ENCODE measurements at places on chromosomes 16 and 17. TPM values are rescaled to one million over a fixed set of nuclear protein-coding genes. Genes with fewer than 3 reads are reported as not detected.
A peak's percentile ranks its signal among the peaks of the same experiment; 100 is the strongest.

DNA sequence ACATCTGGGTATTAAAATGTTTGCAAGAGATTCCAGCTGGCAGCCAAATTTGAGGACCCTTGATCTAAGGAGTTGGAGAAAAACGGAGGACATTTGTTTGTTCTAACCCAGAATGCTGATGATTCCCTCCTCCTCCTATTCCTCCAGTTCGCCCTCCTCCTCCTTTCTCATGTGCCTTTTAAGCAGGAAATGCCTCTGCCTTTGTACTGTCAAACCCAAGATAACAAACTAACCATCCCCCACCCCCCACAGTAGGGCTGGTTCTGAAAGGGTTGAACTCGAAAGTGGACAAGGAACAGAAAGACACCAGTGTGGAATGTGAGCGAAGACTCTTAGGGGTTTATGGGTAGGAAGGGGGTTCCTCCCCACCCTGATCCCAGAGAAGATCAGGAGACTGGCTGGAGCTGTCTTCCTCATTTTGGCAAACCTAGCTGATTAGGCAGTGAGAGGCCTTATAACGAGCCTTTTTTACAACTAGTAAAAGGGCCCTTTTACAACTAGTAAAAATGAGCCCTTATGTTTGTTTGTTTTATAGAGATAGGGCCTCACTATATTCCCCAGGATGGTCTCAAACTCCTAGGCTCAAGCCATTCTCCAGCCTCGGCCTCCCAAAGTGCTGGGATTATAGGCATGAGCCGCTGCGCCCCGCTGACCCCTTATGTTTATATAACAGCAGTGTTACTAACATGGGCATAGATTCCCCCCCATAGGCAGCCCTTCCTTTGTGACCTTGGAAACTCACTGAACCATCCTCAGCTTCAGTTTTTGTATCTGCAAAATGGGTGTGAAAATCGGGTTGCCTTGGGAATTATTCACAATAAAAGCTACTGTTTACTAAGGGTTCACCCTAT, 975 bp downstream of the CHD9 start:
- DNase-seq, result no peak

The SMTNL2 gene
- total RNA-seq, result 0.12 TPM

DNA sequence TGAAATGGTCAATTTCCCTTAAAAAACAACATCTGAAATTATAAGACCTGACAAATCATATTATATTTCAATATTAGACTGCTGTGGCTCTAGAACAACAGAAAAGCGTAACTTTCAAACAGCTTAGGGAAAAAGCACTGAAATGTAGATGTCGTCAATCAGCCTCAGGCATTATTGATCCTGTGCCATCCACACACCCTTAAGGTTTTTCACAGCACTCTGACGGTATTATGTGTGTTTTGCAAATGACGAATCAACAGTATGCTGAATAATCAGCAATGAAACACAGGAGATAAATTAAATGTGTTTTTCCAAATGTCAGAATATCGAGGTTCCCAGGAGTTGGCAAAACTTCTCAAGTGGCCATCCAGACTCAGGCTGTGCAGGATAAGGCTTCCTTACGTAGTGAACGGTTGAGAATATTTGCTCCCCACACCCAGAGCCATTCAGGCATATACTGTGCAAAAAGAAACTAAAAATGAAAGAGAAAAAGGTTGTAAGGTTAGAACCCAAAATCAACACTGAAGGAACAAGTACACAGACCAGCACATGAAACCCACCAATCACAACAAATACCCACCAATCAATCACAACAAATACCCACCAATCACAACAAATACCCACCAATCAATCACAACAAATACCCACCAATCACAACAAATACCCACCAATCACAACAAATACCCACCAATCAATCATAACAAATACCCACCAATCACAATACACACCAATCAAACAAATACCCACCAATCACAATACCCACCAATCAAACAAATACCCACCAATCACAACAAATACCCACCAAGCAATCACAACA, 7.7 kb upstream of the MBTPS1 start:
- DNase-seq, result no peak

The PDILT gene
- total RNA-seq, result not detected

GRCh38 chr17:74107107-74107506, 96.4 kb upstream of the RPL38 start:
- DNase-seq, result no peak

DNA sequence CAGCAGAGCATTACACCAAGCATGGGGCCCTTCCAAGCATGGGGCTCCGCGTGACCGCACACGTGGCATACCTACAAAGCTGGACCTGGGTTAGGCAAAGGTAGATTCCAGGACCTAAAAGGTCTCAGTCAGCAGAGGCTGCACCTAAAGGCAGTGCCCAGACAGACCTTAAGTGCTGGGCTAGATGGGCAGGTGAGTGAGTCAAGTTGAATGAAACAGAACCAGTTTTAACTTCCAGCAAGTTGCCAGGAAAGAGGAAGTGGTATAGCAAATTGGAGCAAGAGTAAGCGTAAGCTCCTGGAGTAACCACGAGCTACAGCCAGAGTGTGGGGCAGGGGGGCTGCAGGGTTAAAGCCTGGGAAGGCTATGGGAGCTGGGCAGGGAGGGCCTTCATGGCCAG, 49.5 kb downstream of the SRCIN1 start:
- no peak for DNase-seq

GRCh38 chr16:80027007-80027965, 426.7 kb upstream of the MAF start:
- peak; percentile 27 for DNase-seq

- DNase-seq, result peak; percentile 79
Measured at GRCh38 chr17:21278450-21279197, 5.9 kb upstream of the MAP2K3 start.

- peak; percentile 73 for DNase-seq
Measured at GRCh38 chr16:75304521-75305363, 53.3 kb upstream of the BCAR1 start.

GRCh38 chr16:75074920-75075687, 41.5 kb downstream of the LDHD start:
- peak; percentile 83 for DNase-seq

GRCh38 chr17:76359375-76359774, 5.7 kb upstream of the PRPSAP1 start:
- DNase-seq, result no peak

The STH gene
- not detected for total RNA-seq

- no peak for DNase-seq
Measured at GRCh38 chr17:11332706-11333105, 91.7 kb downstream of the SHISA6 start.

DNA sequence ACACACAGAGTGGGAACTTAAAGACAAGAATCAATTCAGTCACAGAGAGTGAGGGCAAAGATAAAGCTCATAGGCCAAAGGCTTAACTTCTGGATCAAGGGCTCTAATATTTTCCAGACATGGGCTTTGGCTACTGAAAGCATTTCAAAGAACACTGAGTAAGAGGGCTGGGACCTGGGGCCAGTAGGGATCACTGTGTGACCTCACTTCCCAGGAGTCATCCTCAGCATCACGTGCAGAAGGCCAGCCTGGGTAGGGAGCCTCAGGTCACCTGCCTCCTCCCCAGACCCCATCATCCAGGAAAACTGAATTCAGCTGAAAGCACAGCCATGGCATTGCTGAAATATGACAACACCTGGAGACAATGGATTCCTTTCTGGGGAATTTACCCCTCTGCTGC, 163.5 kb downstream of the RAB11FIP4 start:
- DNase-seq, result no peak

- DNase-seq, result no peak
Measured at GRCh38 chr17:78697554-78698343, 84.3 kb downstream of the CYTH1 start.

DNA sequence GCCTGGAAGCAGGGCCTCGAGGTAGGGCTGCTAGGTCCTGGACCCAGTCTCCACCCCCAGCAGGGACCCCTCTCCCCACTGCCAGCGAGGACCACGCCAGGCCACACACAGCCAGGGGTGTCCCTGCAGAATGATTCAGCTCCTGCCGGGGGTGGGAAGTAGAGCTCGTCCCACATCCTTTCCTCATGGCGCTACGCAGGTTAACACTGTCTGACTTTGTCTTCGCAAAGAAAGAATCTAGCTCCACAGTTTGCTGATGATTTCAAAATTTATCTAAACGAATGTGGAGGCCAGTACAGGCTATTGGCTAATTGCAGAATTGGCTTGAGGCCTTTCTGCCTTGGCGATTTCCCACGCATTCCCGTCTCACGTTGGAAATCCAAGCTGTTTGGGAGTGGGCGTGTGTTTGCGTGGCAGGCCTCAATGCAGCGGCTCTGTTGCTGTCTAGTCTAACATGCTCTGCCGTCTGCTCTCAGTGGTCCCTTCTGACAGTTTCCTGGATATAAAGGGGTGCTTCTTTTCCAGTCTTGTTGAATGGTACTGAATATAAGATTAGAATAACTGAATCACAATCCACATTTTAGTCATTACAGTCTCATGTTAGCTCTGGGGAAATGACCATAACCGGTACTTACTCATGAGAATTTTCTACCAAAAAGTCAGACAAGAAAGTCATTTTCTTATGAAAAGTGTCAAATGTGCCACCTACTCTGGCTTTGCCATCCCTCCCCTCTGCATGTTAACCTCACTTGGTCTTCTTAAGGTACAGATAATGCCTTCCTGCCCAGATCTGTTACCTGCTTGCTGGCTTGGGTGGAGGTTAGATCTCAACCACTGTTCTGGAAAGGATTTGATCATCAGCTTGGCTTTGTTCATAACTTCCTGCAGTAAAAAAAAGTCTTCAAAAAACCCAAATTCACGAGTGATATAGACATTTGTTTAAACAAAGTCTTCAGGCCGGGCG, 252.4 kb downstream of the NTN1 start:
- DNase-seq, result no peak

The PRM3 gene
- total RNA-seq, result not detected

The KIAA0753 gene
- total RNA-seq, result 18.6 TPM

DNA sequence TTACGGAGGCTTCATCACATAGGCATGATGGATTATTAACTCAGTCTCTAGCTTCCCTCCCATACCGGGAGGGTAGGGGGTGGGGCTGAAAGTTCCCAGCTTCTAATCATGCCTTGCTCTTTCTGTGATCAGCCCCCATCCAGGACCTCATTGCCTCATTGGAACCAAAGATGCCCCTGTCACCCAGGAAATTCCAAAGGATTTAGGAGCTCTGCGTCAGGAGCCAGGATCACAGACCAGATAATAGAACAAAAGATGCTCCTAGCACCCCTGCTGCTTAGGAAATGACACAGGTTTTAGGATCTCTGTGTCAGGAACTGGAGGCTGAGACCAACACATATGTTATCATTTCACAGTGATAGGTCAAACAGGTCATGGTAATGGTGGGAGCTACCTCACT, 9.7 kb downstream of the USB1 start:
- DNase-seq, result no peak

The EPN3 gene
- 16.2 TPM for total RNA-seq

DNA sequence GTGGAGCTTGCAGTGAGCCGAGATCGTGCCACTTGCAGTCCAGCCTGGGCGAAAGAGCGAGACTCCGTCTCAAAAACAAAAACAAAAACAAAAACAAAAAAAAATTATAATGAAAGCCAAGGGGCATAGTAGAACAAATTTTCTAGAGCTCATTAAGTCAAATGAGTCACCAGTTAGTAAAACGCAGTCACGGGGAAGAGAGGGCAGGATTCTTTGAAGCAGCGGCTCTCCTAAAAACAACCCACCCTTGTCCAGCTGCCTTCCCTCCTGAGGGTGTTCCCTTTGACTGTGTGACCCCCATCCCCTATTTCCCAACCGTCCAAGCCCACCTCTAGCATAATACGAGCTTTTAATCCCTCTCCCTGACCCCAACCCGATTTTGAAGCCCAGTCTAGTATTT, 44.1 kb upstream of the STH start:
- DNase-seq, result no peak

DNA sequence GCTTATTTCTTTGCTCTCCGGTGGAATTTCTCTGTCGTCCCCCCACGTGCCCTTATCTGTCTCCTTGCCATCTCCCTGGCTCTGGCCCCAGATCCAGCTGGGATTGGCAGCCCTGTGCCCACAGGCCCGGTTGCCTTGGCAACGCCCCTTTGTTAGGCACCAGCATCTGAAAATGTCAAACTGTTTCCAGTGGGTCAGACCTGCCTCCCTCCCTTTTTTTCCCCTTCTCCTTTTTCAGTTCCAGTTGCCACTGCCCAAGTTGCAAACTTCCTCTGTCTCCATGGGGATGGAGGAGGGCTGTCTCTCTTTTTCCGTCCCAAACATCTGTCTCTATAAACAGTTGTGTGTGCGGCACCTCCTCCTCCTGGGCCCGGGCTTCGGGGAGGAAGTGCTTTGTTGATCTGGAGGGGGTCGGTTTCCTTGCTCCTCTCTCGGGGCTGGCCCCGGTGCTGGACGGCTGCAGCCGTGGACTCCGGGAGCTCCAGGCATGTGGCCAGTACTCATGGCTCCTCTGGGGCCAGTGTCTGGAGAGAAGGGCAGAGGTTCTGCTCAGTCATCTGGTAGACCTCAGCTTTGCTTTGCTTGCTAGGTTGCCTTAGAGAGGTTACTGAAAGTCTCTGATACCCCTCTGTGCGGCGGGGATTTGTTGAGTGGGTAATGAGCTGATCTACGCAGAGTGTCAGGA, 35.3 kb downstream of the SOCS3 start:
- peak; percentile 54 for DNase-seq

- DNase-seq, result no peak
Measured at GRCh38 chr17:78899361-78900260, 3.4 kb downstream of the CEP295NL start.

DNA sequence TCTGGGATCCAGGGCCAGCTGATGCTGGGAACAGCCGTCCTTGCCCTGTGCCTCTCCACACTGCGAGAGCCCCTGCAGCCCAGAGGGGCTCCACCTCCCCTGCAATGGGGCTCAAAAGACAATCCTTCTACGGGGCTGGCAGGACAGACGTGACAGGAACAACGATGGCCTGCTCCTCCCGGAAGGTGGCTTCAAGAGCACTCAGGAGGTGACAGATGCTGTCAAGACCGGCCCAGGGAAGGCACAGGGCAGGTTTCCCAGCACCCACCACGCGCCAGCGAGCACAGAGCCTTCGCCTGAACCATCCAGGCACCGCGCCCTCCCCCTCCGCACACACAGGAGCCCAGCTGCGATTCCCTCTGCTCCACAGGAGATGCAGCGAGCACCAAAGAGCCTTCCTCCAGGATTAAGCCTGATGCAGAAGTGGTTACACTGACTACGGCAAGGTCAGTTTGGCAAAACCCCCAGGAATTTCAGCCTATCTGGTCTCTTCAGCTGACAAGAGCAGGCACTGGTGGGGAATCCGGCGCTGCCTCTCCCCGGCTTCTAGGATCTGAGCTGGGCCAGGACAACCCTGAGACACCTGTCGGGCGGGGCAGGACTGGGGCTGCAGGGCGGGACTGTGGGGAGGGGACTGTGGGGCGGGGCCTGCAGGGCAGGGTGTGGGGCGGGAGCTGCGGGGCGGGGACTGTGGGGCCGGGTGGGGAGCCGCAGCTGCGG, 103.4 kb downstream of the ZNF778 start:
- peak; percentile 78 for DNase-seq

DNA sequence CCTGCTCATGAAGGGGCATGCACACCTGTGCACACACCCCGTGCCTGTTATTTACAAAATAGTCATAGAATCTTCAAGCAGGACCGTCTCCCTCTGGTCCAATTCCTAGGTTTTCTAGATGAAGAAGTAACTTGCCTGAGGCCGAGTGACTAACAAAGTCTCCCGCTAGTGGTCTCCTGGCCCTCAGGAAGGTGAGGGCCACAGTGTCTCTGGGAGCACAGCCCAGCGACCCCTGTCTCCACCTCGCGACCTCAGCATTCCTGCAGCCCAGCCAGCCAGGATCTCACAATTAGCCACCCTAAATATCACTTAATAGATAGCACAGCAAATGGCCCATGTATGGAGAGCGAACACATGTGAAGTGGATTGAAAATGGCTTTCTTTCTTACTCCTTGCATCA, 30.5 kb upstream of the CACNG1 start:
- DNase-seq, result no peak

GRCh38 chr16:27445502-27446175, 43.7 kb downstream of the IL21R start:
- DNase-seq, result no peak

GRCh38 chr17:37648555-37648954, 5.3 kb upstream of the DDX52 start:
- no peak for DNase-seq

Data from mucosa of descending colon (tissue), 3 donors.